COR-L47 (cell line): ENCODE measurements at places on chromosomes 6 and 20.

DNA sequence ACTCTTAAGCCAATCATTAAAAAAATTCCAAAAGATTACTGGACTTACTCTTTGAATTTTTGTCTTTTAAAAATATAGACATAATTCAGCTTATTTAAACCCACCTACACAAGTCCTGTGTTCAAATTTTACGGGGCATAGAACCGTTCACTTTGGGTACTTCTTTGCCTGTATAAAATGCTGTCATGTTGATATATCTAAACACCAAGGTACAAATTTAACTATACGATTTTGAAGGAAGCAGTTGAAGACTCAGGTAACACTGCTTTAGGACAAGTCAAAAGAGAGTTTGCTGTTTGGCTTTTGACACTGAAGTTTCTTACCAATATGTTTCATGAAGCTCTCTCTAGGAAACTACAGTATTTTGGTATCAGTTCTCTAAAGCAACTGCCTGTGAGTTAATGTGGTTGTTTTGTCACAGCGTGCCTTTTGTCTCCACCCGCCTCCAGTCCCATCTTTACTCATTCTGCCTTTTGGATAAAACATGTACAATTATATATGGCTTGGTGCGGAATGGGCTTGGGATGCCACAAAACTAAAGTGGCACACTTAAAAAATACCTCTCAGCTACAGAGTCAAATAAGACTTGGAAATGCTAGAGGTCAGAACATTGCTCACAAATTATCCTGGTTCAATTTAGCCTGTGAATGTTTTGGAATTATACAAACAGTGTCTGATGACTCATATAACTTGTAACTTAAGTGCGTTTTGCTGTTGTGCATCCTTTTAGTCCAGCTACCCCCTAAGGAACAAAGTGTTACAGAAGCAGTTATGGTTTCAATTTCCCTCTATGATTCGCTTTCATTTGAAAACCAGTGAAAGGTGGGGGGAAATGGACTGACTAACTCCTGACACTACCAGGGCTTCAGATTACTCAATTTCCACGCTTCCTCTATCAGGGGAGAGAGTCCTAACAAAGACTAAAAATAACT, 38.7 kb downstream of the RGS17 start:
- no peak for DNase-seq

- DNase-seq: no peak
Measured at GRCh38 chr6:137700751-137701477, 166.1 kb upstream of the TNFAIP3 start.

- DNase-seq: no peak
Measured at GRCh38 chr6:143141442-143141841, 80.8 kb downstream of the AIG1 start.

DNA sequence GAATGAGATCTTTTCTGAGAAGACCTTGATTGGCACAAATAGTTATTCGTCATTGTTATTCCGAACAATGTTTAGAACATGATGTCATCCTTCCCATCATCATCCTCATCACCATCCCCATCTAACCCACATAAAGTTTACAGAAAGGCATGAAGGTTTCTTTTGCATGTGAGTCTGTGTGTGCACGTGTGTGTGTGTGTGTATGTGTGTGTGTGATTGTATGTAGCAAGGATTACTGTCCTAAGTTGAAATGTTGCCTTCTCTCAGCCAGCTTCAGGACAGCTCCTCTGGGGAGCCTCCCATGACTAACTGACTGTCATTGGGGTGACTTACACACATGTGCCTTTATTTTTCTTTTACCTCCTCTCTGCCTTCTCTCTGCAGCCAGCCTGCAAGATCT, 113.5 kb downstream of the SLC22A3 start:
- no peak for DNase-seq

- no peak for DNase-seq
Measured at GRCh38 chr6:72825315-72825911, 203.5 kb downstream of the KCNQ5 start.

DNA sequence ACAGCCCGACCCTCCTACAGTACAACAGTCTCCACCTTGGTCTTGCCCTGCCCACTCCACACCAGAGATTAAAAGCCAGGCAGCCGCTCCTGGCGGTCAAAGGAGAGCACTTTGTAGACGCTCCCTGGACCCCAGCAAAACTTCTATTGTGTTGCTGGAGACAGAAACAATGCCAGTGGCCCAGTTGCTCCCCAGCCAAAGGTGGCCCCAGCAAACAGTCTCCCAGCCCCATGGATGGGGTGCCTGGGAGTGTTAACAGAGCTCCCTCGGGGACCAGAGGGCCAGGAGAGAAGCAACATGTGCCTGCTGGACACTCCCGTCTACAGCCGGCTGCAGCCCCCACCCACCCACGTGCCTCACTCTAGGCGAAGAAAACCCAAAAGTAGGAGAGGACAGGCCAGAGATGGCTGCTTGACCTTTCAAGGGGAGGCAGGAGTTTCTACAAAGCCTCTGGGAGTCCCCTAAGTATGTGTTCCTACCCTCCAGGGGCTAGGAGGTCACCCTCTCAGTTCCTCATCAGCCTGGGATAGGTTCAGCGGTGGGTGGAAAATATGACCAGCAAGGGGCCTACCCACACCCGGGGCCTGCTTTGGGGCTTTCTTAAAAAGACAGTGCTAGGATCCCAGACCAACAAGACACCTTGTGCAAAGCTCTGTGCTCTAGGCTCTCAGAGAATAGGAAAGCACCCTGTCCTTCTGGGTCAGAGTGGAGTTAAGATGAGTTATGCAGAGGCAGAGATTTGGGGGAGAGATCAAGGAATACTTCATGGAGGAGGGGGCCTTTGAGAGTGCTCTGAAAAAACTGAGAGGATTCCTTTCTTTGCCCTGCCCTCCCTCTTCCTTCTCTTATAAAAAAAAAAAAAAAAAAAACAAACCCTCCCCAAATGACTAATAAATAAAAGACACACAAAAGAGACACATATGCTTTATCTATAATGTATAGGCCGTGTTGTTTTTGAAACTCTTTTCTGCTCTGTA, 19.0 kb upstream of the PREX1 start:
- DNase-seq: no peak

- DNase-seq: no peak
Measured at GRCh38 chr6:33962246-33963027, 158.6 kb upstream of the MLN start.

GRCh38 chr6:26339612-26340011, 25.4 kb upstream of the BTN3A2 start:
- DNase-seq: no peak
